Fibroblast of upper back skin (primary cell): ENCODE measurements at places on chromosomes 1 and 21.

DNA sequence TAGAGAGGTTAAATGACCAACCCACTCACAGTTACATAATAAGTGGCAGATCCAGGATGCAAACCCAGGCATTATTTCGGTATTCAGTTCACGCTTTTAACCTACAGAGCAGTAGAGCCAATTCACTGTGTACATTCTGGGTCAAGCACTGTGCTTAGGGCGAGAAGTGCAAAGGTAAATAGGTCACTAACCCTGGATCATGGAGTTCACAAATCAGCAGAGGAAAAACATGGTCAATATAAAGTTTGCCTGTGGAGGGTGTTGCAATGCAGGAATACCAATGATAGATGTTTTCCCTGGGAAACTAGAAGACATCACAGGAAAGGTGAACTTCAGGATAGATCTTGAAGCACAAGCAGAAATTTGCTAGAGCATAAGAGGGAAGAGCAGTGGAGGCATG lies 253.4 kb upstream of the NFIA start:
- no peak for DNase-seq

GRCh38 chr1:34272152-34272551 lies 95.4 kb downstream of the C1orf94 start:
- no peak for DNase-seq

GRCh38 chr1:72184099-72184701 lies 98.1 kb downstream of the NEGR1 start:
- DNase-seq, result no peak

DNA sequence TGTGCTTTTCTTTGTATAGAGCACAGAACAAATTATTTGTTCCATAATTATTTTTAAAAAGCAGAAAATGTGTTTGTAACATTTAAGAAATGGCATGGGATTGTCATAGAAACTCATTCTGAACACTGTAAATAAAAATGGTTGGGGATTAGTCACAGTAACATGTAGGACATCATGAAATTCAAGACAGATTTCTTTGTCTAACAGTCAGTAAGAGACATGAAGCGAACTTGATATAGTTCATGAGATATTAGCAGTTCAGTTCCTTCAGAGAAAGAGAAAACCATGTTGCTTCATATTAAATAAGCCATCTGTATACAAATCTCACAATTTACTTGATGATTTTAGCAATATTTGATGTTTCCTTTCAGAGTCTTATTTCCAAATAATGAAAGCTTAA lies 19.7 kb downstream of the NFIA start:
- no peak for DNase-seq

DNA sequence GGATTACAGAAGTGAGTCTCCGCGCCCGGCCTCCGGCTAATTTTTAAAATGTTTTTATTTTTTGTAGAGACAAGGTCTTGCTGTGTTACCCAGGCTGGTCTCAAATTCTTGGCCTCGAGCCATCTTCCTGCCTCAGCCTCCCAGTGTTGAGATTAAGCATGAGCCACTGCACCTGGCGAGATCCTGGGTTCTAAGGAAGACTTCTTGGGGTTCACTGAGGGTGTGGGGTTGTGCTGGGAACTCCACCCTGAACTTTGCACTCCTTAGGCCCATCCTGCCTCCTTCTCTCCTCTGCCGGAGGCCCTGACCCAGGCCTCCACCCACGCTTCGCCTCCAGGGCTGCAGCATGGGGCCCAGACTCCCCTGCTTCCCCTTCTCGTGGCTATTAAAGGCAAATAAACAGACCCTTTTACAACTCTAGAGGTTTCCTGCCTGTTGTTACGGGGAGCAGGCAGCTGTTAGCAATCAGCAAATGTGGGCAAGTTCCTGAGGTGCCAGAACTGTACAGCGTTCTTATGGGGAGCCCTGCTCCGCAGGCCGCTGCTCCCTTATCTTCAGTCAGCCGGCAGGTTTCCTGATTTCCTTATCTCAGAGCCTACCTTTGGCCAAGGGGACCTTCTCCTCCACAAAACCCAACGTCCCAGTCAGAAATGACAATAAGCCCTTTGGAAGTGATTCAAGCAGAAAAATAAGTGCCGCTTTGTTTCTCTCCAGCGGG lies 41.0 kb upstream of the LIN9 start:
- no peak for DNase-seq

- no peak for DNase-seq
Observed at GRCh38 chr1:18583326-18583941, 47.2 kb upstream of the PAX7 start.

- DNase-seq, result peak; percentile 59
Observed at GRCh38 chr1:118659646-118660045, 328.5 kb downstream of the TBX15 start.

DNA sequence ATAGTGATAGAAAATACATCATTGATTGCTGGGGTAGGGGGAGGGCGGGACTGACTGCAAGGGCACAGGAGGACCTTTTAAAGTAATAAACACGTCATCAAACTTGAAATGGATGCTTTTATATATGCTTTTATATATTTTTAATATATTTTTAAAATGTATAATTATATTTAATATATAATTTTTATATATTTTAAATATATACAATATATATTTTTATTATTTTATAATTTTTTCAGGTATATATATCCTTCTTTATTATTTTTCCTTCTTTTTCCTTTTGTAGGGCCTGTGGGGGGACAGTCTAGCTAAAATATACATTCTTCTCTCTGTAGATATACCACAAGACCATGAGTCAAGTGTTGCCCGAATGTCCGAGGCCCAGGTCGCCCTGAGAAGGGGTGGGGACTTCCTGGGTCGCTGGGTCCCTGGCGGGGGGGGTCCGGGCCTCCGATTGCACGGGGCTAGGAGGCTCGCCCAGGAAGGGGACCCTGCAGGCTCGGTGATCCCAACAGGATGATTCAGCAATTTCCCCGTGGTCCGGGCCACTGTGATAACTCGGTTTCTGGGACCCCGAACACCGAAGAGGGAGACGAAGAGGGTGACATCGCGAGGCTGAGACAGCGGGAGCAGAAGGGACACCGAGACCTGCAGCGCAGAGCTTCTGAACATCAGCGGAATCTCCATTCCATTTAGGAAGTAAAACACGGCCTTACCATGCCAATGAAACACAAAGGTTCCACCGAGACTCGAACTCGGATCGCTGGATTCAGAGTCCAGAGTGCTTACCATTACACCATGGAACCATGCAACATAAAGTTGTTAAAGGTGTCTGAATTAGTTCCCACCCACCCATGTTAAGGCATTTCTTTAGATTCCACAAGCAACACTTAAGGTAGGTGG lies 112.5 kb upstream of the NBPF11 start:
- peak; percentile 71 for DNase-seq

DNA sequence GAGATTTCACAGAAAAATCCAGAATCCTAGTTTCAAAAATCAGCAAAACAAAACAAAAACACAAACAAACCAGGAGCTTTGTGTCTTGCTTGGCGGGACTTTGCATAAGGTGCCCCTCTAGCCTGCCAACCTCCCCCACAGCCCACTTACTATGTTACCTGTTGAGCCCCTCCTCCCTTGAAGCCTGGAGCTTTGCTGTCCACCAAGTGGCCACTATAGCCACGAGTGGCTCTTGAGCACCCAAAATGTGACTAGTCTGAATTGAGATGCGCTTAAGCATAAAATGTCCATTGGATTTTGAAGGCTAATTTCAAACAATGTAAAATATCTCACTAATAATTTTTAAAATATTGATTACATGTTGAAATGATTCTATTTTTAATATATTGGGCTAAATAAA lies 12.2 kb downstream of the TFAP2E start:
- no peak for DNase-seq

DNA sequence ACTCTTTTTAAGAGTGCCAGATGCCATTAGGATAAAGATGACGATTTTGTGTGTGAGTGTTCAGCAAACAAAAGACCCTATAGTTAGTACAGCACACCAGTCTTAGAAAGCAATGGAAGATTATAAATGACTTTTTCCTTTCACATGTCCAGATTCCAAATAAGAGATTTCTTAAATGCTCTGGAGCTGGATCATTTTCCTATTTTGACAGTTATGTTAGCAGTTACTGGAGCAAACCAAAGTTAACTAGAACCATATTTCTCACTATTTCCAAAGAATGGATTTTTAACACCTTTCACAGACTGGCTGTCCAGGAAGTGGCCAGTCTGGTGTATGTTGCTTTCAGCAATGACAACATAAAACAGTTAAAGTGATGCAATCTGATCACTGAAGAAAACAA lies 905.8 kb upstream of the ADGRL2 start:
- peak; percentile 30 for DNase-seq

DNA sequence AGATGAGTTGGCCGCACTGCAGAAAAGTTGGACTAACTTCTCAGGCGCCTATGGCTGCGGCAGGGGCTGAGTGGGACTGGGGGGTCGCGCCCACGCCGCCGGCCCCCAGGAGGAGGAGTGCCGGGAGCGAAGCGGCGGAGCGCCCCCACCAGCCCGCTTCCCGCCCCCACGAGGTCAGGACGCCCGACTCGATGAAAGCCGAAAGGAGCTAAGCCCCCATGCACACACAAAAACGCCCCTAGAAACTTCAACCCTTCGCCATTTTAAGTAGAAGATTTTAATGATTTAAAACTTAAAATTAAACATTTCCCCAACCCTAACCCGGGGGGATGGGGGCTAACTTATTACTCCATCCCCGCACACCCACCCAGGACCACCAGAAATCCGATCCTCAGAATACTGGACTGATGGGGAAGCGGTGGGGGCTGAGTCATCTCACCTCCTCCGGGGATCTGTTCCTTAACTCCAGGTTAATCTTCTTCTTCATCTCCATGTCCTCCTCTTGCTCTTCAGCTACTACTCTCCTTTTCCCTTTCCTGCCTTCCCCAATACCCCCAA lies 539 bp downstream of the ANP32E start:
- DNase-seq, result no peak
